ENCODE measurements at places on chromosomes 7 and 10.
A peak's percentile ranks its signal among the peaks of the same experiment; 100 is the strongest.

- DNase-seq = peak; percentile 94
Measured at GRCh38 chr10:72364239-72364777, 9.6 kb upstream of the DNAJB12 start.

DNA sequence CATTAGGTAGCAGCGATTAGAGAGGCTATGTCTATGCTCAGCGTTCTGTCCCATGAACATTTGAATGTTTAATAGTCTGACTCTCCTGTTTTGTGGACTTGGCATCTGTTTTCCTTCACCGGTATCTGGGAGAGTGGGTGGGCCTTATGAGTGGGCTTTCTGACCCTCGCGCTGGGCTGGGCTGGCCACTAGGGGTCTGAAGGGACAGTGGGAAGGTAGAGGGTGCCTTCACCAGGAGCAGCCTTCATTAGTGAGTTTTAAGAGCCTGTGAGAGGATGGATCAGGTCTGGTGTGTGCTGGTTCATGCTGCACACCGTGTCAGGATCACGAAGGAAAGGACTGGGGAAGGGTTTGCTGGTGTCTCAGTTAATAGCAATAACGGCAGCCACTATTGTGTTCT lies 33.4 kb downstream of the DCLRE1A start:
- no peak for DNase-seq

DNA sequence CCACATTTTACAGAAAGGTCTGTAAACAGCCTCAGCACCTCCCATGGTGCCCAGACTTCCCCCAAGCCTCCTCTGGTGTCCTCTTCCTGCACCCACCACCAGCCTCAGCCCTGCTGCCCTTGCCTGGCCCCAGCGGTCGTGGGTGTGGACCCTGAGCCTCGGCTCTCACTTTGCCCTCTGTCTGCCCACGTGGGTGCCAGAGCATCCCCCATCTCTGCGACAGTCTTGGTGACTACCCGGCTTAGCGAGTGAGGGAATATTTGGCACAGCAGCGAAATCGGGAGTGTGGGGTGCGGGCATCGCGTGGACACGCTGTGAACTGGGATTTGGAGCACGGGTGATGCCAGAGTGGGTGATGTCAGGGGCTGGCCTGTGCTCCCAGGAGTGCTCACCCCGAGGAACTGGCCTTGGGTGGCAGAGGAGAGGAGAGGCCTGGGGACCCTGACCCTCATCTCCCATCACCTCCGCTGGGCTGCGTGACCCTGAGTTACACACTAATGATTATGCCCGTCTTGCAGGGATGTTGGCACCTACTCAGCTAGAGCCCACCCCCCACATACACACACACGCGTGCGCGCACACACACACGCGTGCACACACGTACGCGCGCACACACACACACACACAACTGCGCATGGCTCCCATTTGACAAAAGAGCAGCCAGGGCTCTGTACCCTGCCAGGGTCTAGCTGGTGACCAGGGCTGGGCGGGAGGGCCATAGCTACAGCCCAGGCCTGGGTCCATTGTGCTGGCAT lies 8.7 kb downstream of the ELFN1 start:
- DNase-seq = no peak

GRCh38 chr7:82029236-82029913 lies 259.5 kb upstream of the HGF start:
- DNase-seq = no peak

DNA sequence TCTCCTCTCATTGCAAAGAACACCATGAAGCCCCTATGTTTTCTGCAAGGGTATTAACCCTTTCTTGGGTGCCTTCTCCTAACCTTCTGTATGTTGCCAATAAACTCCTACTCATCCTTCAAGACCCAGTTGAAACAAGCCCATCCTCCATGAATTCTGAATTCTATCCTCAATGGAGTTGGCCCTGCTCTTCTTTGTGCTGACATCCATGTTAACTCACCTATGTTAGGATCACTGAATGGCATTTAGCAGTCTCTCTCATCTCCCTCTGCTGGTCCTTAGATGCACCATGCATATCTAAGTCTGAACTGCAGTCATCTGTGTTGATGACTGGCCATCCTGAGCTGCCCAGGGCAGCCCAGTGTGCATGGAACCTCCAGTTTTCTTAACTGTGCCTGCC lies 129.8 kb downstream of the BUB3 start:
- DNase-seq = no peak

DNA sequence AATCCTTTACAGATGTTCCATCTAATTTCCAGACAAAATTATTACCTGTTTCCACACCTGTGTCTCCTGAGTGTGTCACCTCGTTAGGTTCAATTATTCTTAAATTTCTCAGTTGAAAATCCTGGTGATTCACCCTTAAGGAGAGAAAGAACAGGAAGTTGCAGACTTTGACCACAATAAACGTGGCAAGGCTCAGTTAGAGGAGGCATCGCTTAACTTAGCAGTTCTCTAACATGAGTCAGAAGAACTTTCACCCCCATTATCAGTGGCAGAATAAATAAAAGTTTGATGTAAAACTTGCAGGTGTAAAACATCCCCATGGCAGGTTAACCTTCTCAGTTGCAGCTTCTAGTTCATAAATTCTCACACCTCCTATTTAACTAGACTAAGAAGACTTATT lies 8.3 kb downstream of the XPNPEP1 start:
- DNase-seq = peak; percentile 80

GRCh38 chr10:44016589-44017482 lies 368.1 kb downstream of the CXCL12 start:
- no peak for DNase-seq

DNA sequence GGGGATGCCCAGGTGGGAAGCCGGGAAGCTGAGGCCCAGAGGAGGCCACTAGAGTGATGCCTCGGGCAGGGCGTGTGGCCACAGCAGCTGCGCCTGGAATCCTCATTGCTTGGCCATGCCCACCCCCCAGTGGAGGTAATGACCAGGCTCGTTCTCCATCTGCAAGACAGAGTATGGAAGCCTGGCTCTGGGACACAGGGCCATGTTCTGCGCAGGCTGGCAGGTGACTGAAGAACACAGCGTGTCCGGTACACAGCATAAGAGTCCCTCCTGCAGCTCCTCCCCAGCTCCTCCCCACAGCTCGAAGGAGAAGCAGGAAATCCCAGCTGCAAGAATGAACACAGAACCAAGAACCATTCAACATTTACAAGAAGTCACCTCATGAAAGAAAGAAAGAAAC lies 64.8 kb downstream of the SMURF1 start:
- DNase-seq = no peak

DNA sequence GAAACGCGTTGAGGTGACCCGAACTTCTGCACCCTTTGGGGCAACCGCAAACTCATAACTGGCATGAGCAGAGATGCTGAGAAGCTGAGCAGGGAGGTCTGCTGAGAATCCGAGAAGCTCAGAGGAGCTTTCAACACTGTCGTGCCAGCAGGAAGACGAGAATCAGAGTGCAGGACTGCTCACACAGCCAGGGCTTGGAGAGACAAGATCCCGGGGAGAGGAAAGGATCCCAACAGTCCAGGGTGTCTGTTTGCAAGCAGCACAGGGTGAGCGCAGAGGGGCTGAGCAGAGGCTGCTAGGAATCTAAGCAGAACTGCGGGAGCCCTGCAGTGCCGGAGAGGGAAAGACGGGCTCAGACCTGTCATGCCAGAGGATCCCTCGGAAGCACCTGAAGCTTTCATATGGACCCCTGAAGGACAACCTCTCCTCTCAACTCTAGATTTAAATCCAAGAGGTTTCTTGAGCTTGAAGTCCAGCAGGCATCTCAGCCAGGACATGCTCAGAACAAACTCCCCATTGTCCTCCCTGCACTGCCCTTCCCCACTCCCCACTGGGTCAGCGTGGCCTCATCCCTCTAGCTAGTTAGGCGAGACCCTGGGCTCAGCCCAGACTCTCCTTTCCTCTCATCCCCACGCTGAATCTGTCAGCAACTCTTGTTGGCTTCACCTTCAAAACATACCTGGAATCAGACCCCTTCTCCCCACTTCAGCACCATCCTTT lies 40.7 kb downstream of the FOXL3 start:
- no peak for DNase-seq

DNA sequence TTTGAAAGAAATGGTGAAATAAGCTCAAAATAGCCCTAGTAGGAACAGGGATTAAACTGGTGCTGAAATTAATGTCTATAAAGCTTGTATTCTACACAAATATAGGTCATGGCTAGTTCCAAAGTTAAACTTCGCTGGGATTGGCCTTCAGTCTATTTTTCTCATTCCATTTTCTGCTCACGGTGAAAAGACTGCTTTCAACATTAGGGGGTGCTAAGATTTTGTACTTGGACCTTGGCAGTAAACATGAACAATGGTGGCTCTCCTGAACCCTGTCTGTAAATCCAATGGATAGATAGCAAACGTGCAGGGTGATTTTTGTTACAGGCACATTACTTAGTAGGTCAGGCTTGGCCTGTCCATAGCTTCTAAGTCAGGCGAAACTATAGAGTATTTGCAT lies 36.0 kb upstream of the RSU1 start:
- no peak for DNase-seq

GRCh38 chr10:68560186-68560942 lies at the start of gene TET1:
Gene TET1, plus strand, starts transcription at chr10:68560337. Its CDS starts 12,002 bp downstream, at chr10:68572339.
- DNase-seq = no peak

GRCh38 chr10:51129946-51130544 lies 55.8 kb downstream of the PRKG1 start:
- no peak for DNase-seq

DNA sequence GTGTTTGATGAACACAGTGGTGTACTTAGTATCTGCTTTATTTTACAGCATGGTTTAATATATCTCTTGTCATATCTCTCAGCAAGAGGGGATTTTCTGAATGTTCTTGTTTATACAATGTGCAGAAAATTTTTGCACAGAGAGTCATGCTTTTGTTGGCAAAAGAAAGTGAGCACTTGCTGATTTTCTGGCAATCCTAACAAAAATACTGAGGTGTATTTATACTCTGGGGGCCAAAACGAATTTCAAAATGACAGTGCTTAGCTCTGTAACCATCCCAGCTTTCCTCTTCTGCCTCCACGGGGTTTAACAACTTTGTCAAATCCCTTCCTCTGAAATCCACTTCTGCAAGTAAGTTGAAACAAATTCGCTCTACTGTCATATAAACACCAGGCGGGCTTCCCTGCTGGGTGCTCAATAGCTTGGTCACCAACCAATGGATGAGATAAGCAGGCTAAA lies 169.2 kb downstream of the NOC3L start:
- no peak for DNase-seq

DNA sequence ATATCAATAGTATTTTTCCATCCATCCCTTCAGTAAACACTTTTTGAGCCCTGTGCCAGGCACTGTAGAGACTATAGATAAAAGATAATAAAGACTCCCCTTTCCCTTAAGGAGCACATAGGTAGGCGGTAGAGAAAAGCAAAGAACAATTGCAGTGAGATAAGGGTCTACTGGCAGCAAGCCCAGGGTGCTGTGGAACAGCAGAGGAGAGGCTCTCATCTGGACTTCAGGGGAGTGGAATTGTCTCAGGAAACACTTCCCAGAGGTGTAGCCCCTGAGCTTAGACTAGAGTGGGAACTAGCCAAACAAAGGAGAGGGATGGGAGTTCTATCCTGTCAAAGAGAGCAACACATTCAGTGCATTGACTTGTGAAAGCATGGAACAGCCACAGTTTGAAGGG lies 102.0 kb downstream of the NRF1 start:
- DNase-seq = no peak

GRCh38 chr10:69807122-69807521 lies 5.4 kb downstream of the COL13A1 start:
- DNase-seq = no peak

DNA sequence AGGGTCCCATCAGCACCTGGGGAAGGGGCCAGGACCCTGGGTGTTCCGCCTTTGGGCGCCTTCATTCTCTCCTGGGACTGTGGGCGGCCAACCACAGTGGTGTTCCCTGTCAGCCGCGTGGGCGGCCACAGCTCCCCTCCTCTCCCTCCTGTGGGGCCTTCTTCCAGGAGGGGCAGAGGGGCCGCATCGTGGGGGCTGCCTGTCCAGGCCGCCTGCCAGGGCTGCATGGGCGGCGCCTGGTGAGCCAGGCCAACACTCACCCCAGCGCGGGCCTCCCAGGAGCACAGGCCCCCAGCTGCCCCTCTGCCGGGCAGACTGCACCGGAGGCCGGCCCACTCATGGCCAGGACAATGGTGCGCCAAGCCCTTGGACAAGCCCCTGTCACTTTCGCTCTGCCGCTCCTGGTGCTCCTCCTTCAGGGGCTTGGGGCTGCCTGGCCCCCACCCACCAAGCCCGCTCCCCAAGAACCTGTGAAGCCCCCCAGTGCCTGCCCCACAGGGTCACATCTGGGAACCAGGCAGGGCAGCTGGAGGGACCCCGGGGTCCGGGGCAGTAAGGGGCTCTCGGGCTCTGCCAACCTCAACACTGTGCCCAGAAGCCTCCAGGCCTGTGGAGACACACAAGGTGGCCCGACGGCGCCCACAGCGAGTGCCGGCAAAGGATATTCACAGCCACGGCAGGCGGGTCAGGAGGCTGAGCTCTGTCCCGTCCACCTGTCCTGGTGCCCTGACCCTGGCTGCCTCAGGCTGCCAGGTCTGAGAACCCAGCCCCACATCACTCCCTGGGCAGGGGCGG lies 42.8 kb downstream of the AP5Z1 start:
- DNase-seq = no peak

DNA sequence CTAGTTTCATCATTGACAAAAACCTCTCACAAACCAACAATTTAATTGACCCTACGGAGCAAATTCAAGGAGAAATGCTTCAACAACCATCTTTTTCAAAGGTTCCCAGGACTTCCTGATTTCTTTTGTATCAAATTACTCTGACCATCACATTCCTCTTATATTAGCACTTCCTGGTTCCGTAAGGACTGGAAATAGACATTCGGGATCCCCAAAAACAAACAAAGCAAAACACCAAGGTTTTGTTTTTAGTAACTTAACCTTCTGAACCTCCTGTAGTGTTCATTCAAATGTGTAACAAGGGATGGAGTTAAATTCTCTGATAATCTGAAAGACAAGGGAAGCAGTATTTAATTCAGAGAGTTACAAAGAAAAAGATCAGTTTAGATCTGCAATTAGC lies 387.6 kb upstream of the NRP1 start:
- no peak for DNase-seq

- no peak for DNase-seq
Measured at GRCh38 chr7:158430308-158431034, 157.2 kb downstream of the PTPRN2 start.

GRCh38 chr7:57305192-57305748 lies 144.7 kb upstream of the ZNF716 start:
- DNase-seq = no peak
